ENCODE measurements at places on chromosomes 13 and 19.
A peak's percentile ranks its signal among the peaks of the same experiment; 100 is the strongest.

DNA sequence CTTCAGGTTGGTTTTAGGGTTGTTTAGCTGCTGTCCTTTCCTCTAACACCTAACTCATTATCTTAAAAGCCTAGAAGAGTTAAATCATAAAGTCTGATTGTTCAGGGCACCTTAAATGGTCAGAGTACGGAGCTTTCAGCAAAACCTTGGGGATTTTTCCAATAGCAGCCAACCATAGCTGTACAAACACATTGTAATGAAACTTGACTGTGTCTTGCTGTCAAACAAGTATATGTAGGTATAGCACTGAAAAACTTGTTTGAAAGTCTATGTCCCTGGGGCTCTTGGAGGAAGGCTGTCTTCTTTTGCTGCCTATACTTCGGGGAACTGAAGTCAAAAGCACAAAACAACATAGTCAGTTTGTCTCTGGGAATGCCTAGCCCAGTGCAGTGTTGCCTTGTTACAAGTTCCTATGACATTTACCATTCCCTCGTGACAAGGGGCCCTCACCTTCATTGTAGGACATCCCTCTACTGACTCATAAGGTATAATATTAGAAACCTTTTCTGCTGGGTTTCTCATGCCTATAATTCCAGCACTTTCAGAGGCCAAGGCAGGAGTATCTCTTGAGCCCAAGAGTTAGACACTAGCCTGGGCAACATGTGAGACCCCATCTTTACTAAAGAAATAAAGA is 474.5 kb upstream of the NBEA start:
- DNase-seq, result no peak

- peak; percentile 48 for DNase-seq
Measured at GRCh38 chr19:2149980-2150793, 1.2 kb downstream of the AP3D1 start.

DNA sequence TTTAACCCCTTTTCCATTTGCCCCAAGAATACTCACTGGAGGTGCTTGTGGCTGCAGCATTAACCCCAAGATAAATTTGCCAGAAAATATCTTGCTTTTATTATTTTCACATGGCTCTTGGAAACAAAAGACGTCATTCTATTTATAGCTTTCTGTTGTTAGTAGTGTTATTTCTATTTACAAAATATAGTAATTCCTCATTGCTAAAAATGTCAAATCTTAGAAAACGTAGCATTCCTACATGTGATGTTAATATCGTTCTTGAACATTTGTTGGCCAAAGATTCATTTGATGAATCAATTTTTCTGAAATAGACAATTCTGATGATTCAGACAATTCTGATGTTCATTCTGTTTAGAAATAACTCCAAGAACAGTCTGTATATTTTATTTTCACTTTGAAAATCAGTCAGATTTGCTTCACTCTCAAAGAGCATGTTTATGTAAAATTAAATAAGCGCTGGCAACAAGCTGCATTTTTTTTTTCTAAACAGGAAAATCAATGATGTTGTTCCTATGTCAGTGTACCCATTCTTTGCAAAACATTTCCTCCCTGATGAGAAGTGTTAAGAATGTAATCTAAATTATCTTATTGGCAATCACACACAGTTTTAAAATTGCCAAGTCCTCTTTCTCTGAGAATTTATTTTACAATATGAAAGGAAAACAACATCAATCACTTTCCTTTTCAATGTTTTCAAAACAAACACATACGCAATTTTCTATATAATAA is 334.0 kb downstream of the KCTD12 start:
- DNase-seq, result no peak

GRCh38 chr13:71712988-71713653 is 153.9 kb downstream of the DACH1 start:
- no peak for DNase-seq

DNA sequence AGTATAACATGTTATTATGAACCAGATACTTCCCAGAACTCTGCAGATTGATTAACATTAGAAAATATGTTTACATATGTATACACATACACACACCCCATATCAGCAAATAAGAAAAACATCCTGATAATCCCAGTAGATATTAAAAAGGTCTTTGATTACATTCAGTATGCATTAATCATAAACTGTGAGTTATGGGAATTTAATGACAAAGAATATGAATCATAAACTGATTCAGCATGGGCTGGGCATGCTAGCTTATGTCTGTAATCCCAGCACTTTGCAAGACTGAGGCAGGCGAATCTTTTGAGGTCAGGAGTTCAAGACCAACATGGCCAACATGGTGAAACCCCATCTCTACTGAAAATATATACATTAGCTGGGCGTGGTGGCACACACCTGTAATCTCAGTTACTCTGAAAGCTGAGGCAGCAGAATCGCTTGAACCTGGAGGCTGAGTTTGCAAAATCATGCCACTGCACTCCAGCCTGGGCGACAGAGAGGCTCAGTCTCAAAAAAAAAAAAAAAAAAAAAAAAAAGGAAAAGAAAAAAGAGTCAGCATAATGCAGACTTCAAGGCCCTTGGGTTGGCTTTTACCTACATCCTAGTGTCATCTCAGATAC is 581.9 kb upstream of the PRR20A start:
- DNase-seq, result no peak

- peak; percentile 97 for DNase-seq
Measured at GRCh38 chr19:38336638-38337359, 1.2 kb downstream of the CATSPERG start.

GRCh38 chr13:66612983-66613382 is 617.2 kb downstream of the PCDH9 start:
- no peak for DNase-seq

Data from activated CD4-positive, alpha-beta memory T cell treated with anti-CD3 and anti-CD28 coated beads, Interleukin-2, amount 10 ng/mL, durations not matched to agents 7 days and 5 days (primary cell).